Activated CD8-positive, alpha-beta memory T cell treated with anti-CD3 and anti-CD28 coated beads, Interleukin-2, amount 10 ng/mL, durations not matched to agents 7 days and 5 days (primary cell): ENCODE measurements at places on chromosomes 4 and X. TPM values are rescaled to one million over a fixed set of nuclear protein-coding genes. Genes with fewer than 3 reads are reported as not detected.

The VEGFD gene
- total RNA-seq: not detected

The RAB39B gene
- total RNA-seq: 12.9 TPM

The CSAG2 gene
- total RNA-seq: 0.47 TPM

The TAF7L gene
- total RNA-seq: not detected

The GAB3 gene
- 26.6 TPM for total RNA-seq

GRCh38 chrX:10172877-10173276 is 16.1 kb downstream of the CLCN4 start:
- no peak for DNase-seq
- no peak overlapping the region for H3K4me3 ChIP-seq
- no peak overlapping the region for H3K27ac ChIP-seq
- H3K27me3 ChIP-seq: peaks cover 13% of the 10 kb centered on the region
- peaks cover 5% of the 10 kb centered on the region for H3K4me1 ChIP-seq

DNA sequence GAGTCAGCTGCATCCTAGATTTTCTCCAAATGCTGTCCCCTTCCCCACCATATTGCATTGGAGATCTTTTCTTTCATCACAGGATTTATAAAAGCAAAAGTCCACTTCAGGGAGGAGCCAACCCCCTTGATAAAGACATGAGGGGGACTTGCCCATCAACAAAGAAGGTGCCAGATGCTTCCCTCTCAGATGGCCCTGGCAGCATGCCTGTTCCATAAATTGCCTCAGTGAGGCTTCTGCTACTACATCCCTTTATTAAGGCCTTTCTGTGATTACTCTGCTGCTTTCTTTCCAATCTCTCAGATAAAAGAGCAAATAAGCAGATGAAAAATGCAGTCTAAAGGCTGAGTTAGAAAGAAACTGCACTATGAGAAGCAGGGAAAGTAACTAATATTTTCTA is 511.6 kb downstream of the PACRGL start:
- no peak overlapping the region for H3K27ac ChIP-seq
- H3K36me3 ChIP-seq: no peaks in the 10 kb centered on the region
- DNase-seq: no peak
- H3K4me1 ChIP-seq: no peaks in the 10 kb centered on the region
- no peak overlapping the region for H3K4me3 ChIP-seq

GRCh38 chr4:130485371-130485770 is 1389.4 kb downstream of the C4orf33 start:
- no peak overlapping the region for H3K4me3 ChIP-seq
- no peak overlapping the region for H3K27ac ChIP-seq
- no peaks in the 10 kb centered on the region for H3K4me1 ChIP-seq
- H3K36me3 ChIP-seq: no peaks in the 10 kb centered on the region
- no peak for DNase-seq
- no peaks in the 10 kb centered on the region for H3K27me3 ChIP-seq

GRCh38 chr4:118684873-118685811 is at the start of gene METTL14:
Gene METTL14 (plus strand): TSS chr4:118685392. CDS start chr4:118685535, 143 bp downstream.
- peak; percentile 93 for DNase-seq
- peak within 1 kb of the TSS; percentile 99 for H3K4me3 ChIP-seq
- peaks cover 8% of the 10 kb centered on the region for H3K36me3 ChIP-seq
- H3K27ac ChIP-seq: peak within 1 kb of the TSS; percentile 94
- peaks cover 34% of the 10 kb centered on the region for H3K4me1 ChIP-seq
- peaks cover 2% of the 10 kb centered on the region for H3K27me3 ChIP-seq

GRCh38 chr4:54320826-54321685 is 92.0 kb downstream of the PDGFRA start:
- no peaks in the 10 kb centered on the region for H3K27me3 ChIP-seq
- H3K4me1 ChIP-seq: peaks cover 7% of the 10 kb centered on the region
- peaks cover 1% of the 10 kb centered on the region for H3K36me3 ChIP-seq
- no peak for DNase-seq
- no peak overlapping the region for H3K4me3 ChIP-seq
- no peak overlapping the region for H3K27ac ChIP-seq

GRCh38 chr4:126890994-126891393 is 741.8 kb upstream of the INTU start:
- no peaks in the 10 kb centered on the region for H3K27me3 ChIP-seq
- H3K27ac ChIP-seq: no peak overlapping the region
- no peak overlapping the region for H3K4me3 ChIP-seq
- H3K4me1 ChIP-seq: no peaks in the 10 kb centered on the region
- no peaks in the 10 kb centered on the region for H3K36me3 ChIP-seq
- no peak for DNase-seq

GRCh38 chr4:174058846-174059245 is 224.6 kb downstream of the FBXO8 start:
- no peak overlapping the region for H3K27ac ChIP-seq
- H3K4me1 ChIP-seq: no peaks in the 10 kb centered on the region
- no peaks in the 10 kb centered on the region for H3K27me3 ChIP-seq
- H3K4me3 ChIP-seq: no peak overlapping the region

- H3K27ac ChIP-seq: no peak overlapping the region
- H3K36me3 ChIP-seq: peaks cover 48% of the 10 kb centered on the region
- H3K4me1 ChIP-seq: peaks cover 24% of the 10 kb centered on the region
- no peak for DNase-seq
- no peak overlapping the region for H3K4me3 ChIP-seq
Measured at GRCh38 chr4:145154573-145154972, 25.8 kb downstream of the OTUD4 start.

GRCh38 chr4:107780665-107781064 is 44.1 kb upstream of the SGMS2 start:
- H3K4me1 ChIP-seq: no peaks in the 10 kb centered on the region
- H3K27me3 ChIP-seq: peaks cover 3% of the 10 kb centered on the region
- no peak overlapping the region for H3K27ac ChIP-seq
- H3K4me3 ChIP-seq: no peak overlapping the region
- H3K36me3 ChIP-seq: peaks cover 2% of the 10 kb centered on the region
